ENCODE measurements at places on chromosomes 4 and X.

GRCh38 chrX:104618106-104618895, 52.3 kb downstream of the IL1RAPL2 start:
- no peak for DNase-seq

GRCh38 chr4:157994863-157995262, 178.0 kb downstream of the GASK1B start:
- DNase-seq = no peak

GRCh38 chr4:68183417-68183816, 53.7 kb upstream of the TMPRSS11F start:
- DNase-seq = no peak

DNA sequence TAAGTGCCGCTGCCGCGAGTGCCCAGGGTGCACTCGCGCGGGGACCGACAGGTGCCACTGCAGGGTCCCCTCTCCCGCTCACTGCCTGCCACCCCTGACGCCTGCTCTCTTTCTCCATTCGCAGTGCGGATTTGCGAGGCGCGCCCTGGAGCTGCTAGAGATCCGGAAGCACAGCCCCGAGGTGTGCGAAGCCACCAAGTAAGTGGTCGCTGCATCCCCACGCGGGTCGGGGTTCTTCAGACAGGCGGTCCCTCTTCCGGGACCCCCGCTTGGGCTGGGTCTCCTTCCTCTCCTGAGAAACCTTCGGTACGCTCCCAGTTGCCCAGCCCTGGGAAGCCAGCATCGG, 547 bp downstream of the GUCY1A1 start:
- DNase-seq = peak; percentile 14

GRCh38 chr4:110635163-110635865, 12.4 kb upstream of the PITX2 start:
- no peak for DNase-seq

GRCh38 chrX:38332505-38332904, 5.2 kb upstream of the RPGR start:
- no peak for DNase-seq

DNA sequence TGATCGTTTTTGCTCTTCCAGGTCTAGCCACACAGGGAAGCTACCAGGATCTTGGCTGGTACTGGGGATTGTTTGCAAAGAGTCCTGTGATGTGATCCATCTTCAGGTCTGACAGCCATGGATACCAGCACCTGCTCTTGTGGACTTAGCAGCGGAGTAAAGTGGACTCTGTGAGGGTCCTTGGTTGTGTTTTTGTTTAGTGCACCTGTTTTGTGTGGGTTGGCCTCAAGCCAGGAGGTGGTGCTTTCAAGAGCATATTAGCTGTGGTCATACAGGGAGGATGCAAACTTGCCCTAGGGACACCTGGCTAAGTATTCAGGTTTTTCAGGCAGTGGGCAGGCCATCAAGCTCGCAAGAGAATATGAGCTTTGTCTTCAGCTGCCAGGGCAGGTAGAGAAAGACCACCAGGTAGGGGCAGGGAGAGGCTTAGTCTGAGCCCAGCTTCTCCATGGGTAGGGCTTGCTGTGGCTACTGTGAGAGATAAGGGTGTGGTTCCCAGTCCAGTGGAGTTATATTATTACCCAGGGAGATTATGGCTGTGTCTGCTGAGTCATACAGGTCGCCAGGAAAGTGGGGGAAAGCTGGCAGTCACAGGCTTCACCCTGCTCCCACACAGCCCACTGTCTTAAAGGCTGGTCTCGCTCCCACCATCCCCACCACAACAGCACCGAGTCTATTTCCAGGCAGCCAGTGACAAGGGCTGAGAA, 293.7 kb downstream of the PCDH18 start:
- DNase-seq = no peak

- no peak for DNase-seq
Measured at GRCh38 chr4:7397206-7398103, 37.3 kb downstream of the PSAPL1 start.

GRCh38 chr4:73099143-73099542, 29.6 kb upstream of the COX18 start:
- no peak for DNase-seq

GRCh38 chr4:163473576-163473975, at the start of gene TKTL2:
Gene TKTL2 (minus strand): TSS chr4:163473754. CDS start chr4:163473734, 20 bp downstream.
- no peak for DNase-seq

- DNase-seq = no peak
Measured at GRCh38 chr4:111963158-111963700, 182.0 kb upstream of the FAM241A start.

DNA sequence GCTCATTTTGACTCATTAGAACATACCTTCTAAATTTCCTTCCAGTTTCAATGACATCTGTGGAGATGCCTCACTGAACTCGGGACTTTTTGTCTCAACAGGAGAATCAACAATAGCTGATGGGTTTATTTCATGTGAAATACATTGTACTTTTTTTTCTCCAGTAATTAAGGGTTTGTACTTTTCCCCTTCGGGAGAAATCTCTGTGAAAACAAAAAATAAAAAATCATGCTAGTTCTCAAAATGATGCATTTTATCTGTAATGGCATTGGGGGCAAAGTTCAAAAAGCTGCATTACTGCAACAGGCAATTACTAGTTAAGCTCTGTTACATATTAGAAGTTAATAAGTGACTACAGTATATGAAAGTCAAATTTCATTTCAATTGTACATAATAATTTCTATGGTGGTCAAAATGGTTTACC, 167.3 kb upstream of the SH3RF1 start:
- no peak for DNase-seq

- DNase-seq = peak; percentile 34
Measured at GRCh38 chrX:130086447-130087206, 23.7 kb downstream of the ELF4 start.

- DNase-seq = no peak
Measured at GRCh38 chr4:170697045-170697444, 607.3 kb upstream of the AADAT start.

- DNase-seq = no peak
Measured at GRCh38 chr4:16019649-16020048, 56.7 kb upstream of the FGFBP2 start.

GRCh38 chr4:109921384-109921808, 8.7 kb downstream of the EGF start:
- DNase-seq = no peak

- DNase-seq = no peak
Measured at GRCh38 chr4:185066179-185066578, 47.9 kb downstream of the HELT start.

DNA sequence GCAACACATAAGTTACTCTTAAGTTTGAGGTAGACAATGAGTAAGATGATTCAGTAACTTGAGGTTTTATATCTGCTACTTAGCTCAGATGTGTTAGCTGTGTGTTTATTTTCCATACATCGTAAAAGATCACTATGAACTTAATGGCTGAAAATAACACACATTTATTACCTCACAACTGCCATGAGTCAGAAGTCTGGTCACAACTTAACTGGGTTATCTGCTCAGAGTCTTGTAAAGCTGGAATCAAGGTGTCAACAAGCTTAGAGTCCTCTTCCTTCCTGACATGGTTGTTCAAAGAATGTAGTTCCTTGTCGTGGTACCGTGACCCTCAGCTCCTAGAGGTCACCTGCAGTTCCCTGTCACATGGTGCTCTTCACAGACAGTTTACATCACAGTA, 204.9 kb upstream of the MAGEB2 start:
- no peak for DNase-seq

- DNase-seq = no peak
Measured at GRCh38 chrX:136551410-136551809, 19.4 kb downstream of the VGLL1 start.

GRCh38 chr4:135718019-135718418, 1516.4 kb upstream of the PABPC4L start:
- no peak for DNase-seq

DNA sequence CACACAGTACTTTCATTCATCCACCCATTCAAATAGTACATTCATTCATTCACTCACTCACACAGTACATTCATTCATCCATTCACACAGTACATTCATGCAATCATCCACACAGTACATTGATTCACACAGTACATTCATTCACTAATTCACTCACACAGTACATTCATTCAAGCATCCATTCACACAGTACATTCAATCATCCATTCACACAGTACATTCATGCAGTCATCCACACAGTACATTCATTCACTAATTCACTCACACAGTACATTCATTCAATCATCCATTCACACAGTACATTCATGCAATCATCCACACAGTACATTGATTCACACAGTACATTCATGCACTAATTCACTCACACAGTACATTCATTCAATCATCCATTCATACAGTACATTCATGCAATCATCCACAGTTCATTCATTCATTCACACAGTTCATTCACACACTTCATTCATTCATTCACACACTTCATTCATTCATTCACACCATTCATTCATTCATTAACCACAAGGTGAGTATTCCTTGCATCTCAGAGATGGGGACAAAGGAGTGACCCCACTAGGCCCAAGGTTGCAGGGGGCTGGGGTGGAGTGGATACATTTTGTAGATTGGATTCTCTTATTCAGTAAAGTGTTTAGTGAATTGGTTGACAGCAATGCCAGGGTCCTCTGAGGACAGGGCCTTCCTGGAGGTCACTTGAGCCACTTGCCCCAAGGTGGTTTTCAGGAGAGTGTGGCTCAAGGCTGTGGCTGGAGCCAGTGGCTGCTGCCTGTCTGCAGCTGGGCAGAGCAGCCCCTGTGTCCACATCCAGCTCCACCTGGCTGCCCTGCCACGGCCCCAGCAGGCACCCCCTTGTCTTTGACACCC, 4.3 kb upstream of the SPON2 start:
- no peak for DNase-seq

GRCh38 chr4:76197971-76198410, 15.6 kb downstream of the SCARB2 start:
- DNase-seq = no peak

DNA sequence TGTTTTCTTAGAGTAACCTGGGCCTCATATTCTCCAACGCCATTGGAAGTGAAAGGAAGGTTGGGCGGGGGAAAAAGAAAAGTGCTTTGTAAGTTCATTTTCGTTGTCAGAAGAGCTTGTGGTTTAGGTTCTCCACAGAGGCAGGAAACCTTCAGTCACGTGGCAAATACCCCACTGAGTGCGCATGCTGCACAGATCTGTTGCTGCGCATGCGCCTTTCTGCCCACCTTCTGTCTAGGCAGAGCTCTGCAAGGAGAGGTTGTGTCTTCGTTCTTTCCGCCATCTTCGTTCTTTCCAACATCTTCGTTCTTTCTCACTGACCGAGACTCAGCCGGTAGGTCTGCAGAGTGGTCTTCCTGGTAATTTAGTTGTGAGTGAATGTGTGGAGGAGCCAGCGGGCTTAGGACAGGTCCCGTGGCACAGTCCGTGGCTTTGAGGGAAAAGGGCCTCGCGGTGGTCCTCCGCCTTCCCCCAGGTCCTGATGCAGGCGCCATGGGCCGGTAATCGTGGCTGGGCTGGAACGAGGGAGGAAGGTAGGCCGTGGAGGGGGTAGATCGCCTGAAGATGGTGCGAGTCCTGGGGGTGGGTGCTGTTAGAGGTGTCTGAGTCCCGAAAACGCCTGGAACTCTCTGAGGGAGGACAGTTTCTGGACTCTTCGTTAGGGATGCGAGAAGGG, at the start of gene PAGE5:
Gene PAGE5 (plus strand): TSS at position 228 of the 676 bp plus-strand sequence. CDS start 1,037 bp downstream, outside the sequence.
- no peak for DNase-seq

DNA sequence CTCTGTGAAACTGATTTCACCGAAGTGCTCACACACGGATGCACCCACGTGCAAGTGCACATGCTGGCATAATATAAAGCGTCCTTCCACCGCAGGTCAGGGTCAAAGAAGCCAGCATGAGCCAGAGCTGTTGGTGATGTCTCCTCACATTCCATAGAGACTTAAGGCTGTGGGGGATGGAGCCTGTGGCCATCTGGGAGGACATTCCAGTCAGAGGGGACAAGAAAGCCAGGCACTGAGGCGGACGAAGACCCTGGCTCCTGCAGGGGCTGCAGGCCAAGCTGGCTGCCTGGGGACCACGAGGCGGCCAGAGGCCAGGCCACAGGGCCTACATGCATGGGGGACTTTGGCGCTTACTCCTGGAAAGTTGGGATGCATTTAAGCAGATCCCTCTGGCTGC, 7.7 kb downstream of the RNF212 start:
- no peak for DNase-seq

DNA sequence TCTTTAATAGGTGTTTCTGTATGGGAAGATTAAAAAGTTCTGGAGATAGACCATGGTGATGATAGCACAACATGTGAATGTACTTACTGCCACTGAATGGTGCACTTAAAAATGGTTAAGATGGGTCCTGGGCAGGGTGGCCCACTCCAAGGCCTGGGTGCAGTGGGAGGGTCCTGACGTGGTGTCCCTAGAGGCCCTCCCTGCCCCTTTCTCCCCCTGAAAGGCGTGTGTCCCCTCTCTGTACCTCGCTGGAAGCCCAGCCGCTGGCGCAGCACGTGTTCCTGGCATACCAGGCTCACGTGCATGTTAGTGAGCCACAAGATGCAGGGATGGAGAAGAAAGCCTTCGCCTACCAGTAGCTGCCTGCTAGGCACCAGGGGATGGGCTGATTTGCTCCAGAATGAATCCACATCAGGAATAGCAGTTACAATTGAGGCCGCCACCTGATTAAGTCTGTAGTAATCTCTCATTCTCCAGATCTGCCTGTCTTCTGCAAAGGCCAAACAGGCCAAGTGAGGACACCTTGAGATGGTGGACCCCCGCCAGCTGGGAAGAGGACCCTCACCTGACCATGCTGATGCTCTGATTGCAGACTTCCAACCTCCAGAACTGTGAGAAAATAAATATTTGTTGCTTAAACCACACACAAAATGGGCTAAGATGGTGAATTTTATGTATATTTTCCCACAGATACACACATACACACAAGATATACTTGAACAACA, 67.5 kb downstream of the COQ2 start:
- DNase-seq = no peak

DNA sequence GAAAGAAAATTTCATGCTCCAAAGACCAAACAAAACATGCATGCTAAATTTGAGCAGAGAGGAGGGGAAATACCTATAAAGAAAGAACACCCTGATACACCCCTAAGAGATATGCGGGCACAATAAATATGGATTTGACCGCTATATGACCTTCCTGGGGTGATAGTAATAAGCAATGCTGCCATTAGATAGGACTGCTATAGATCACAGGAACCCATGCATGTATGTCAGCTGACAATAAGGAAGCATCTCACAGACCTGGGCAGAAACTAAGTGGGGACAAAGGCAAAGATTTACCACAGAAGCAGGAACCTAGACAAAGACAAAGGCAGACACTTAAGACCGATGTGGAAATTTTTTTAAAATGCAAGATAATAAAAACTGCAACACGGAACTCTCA, 21.3 kb downstream of the ZNF721 start:
- DNase-seq = no peak

- no peak for DNase-seq
Measured at GRCh38 chrX:136892412-136892811, 11.9 kb upstream of the RBMX start.

Data from T-helper 1 cell (primary cell).